Dermis blood vessel endothelial cell (primary cell): ENCODE measurements at places on chromosomes 5 and 9. TPM values are rescaled to one million over a fixed set of nuclear protein-coding genes. Genes with fewer than 3 reads are reported as not detected.

Gene LCP2
- 2.4 TPM in 1 of 2 replicates, not detected in the other for total RNA-seq

Gene CAMK2A
- not detected in 2 replicates for total RNA-seq

Gene ANKRD31
- total RNA-seq, result 0.05 TPM in 1 of 2 replicates, not detected in the other

Gene MLANA
- total RNA-seq, result not detected in 2 replicates

Gene SHB
- total RNA-seq, result 32.8 and 33.4 TPM in 2 replicates

Gene DOCK8
- 4.4 and 6.8 TPM in 2 replicates for total RNA-seq

Gene HK3
- not detected in 2 replicates for total RNA-seq

Gene NRARP
- total RNA-seq, result 64.3 and 82.2 TPM in 2 replicates

Gene PCDHA4
- 0.17 and 0.23 TPM in 2 replicates for total RNA-seq

Gene CARD9
- 0.34 and 1.1 TPM in 2 replicates for total RNA-seq

Gene CCNJL
- 8.0 and 10.4 TPM in 2 replicates for total RNA-seq

Gene LCN15
- 0.05 TPM in 1 of 2 replicates, not detected in the other for total RNA-seq

Gene NOXA1
- 1.5 and 2.6 TPM in 2 replicates for total RNA-seq

Gene PCDHB11
- 0.17 and 0.19 TPM in 2 replicates for total RNA-seq

Gene SHC3
- 0.05 and 0.17 TPM in 2 replicates for total RNA-seq

Gene FXN
- 2.9 and 3.9 TPM in 2 replicates for total RNA-seq

Gene MARCOL
- not detected in 2 replicates for total RNA-seq

Gene KIF24
- 1.0 and 5.6 TPM in 2 replicates for total RNA-seq

Gene ENC1
- 26.2 and 32.2 TPM in 2 replicates for total RNA-seq

Gene PRRX2
- 0.56 and 1.2 TPM in 2 replicates for total RNA-seq

Gene SPINK13
- not detected in 2 replicates for total RNA-seq

Gene CCDC180
- 0.37 and 1.4 TPM in 2 replicates for total RNA-seq

Gene ITK
- not detected in 2 replicates for total RNA-seq

Gene DBH
- total RNA-seq, result not detected in 2 replicates
